HuH-7.5 (cell line): ENCODE measurements at places on chromosomes 7 and 10.

- DNase-seq, result no peak
Measured at GRCh38 chr10:50585921-50586739, 37.6 kb downstream of the SGMS1 start.

DNA sequence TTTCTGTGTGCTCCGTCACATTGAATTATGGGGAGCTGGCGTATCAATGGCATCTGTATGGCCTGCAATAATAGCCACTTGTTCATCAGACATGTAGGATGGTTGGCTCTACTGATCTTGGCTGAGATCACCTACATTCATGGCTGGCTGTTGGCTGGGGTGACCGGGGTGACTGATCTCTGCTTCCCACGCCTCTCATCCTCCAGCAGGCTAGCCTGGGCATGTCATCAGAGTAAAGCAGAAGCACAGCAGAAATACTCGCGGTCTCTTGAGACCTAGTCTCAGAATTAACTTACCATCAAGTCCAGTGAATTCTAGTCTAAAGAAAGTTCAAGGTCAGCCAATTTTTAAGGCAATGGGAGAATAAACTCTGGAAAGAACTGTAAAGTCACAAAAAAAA lies 257.7 kb upstream of the GLI3 start:
- no peak for DNase-seq

- DNase-seq, result no peak
Measured at GRCh38 chr10:117537904-117538524, 4.5 kb upstream of the EMX2 start.

DNA sequence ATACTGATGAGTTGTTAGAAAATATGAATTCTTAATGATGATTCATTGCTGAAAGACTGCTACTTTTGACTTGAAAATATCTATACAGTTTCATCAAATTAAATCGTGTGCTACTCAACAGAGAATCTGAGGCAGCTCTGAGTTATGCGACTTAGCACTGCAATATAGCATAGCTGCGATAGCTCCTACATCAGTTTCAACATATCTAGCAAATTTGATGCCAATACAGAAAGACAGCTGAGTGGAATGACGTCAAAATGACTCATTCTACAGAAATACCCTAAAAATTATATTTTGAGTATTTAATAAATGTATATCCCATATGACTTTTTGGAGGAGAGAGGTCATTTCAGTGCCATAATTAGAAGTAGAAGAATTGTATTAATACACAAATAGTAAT lies 1.1 kb upstream of the TARP start:
- DNase-seq, result no peak

DNA sequence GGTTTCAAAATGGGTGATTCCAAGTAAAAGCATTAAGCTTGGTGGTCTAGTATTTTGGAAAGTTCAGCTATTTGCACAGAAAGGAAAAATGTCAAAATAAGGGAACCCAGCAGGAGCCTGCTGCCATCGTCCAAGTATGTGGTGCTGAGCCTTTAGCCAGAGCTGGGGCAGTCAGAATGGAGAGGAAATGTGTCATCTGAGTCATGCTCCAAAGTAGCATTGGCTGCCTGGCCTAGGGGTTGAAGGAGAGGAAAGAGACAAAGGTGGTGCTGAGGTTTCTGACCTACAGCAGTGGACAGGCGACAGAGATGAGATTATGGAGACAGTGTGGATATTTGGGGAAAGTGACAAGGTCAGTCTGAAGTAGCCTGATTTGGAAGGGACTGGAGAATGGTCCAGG lies 103.9 kb downstream of the PLCE1 start:
- DNase-seq, result no peak
